ENCODE measurements at places on chromosomes 2 and 18.

GRCh38 chr2:28359222-28360057, 33.2 kb upstream of the FOSL2 start:
- no peak for DNase-seq

DNA sequence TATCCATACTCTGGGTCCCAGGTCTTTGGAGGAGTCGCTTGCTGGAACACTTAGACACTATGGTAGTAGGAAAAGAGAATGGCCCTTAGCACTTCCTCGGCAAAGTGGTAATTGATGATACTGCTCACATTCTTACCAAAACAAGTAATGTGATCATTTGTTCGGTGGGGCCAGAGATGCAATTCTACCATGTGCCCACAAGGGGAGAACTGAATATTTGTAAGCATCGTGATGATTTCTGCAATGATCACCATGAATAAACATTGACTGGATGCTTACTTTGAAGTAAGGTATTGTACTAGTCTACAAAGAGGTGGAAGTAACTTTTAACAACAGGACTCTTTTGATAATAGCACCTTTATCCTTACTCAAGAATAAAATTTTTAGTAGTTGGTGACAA, 109.7 kb downstream of the CD8B2 start:
- DNase-seq: no peak

GRCh38 chr2:136251197-136251884, 133.4 kb upstream of the CXCR4 start:
- DNase-seq: no peak

- no peak for DNase-seq
These were observed 34.2 kb downstream of the NDUFA10 start for GRCh38 chr2:239990966-239991365.

- no peak for DNase-seq
These were observed 239.2 kb downstream of the RPIA start for GRCh38 chr2:88930659-88931058.

DNA sequence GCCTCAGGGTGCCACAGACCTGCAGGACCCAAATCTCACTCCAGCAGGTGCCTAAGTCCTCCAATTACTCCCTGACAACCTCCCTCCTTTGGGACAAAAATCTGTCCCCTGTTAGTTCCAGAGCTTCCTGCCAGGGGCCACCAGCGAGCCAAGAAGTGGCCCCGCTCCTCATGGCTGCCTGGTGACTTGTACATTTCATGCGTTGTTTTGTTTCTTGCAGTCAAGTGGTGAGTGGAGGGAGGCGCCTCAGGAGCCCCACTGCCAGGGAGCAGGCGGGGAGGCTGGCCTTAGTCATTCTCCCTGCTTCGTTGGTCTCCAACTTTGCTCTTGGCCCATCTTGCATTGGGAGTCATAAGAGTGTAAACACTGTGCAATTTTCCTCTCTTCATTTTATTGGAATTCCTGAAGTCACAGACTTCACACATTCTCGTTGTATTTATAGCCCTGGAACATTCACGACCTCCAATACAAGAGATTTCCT, 81.3 kb downstream of the KCNF1 start:
- no peak for DNase-seq

DNA sequence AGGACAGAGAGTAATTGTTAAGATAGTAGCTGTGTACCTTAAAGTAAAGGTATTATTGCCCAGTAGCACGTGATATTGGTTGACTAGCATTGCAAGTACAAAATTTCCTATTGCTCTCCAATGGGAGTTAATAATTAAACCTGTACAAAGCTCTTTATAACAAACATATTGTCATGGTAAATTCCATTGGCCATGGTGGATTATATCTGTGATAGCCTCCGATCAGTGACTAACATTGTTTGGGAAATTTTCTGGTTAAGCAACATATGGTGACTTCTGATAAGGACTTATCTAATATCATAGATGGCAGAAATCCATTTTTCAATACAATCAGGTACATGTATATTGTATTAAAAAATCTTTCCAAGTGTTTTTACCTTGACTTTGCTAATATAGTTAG, 360.8 kb downstream of the DCC start:
- DNase-seq: no peak

GRCh38 chr2:207164006-207164831, 1.5 kb downstream of the KLF7 start:
- peak; percentile 60 for DNase-seq

DNA sequence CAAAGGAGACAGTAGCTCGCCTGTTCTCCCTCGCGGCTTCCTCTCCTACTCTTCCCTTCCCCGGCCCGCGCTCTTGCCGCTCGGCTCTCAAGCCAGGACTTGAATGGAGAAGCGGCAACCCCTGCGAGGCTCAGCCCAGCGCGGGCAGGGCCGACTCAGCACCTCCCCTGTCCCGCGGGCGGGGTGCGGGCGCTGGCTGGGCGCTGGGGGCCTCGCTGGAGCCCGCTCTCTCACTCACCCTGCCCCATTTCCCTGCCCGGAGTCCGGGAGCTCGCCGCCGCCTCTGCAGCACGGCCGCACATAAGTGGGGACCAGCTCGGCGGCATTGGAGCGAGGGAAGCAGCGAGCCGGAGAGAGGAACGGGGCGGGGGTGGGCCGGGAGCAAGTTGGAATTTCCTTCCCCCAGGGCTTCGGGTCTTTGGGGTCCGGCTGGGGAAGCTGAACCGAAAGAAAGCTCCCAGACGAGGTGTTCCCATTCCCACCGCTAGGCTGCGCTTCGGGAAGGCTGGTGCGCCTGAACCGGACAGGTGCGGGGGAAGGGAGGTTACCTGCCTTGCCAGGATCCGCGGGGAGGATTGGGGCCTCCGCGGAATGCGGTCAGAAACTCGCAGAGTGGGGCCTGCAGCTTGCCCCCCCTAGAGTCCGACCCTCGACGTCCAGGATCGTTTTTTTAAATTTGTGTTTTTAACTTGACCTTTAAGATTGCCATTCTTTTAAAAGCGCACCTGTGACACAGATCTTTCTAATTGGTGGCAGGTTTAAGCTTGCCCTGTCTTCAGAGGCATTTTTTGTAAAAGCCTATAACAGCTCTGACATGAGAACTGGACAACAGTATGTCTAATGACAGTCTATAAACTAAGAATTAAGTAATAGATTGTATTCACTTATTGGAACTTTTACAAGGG, at the start of gene COBLL1:
Gene COBLL1 (minus strand): TSS at position 105 of the 905 bp plus-strand sequence. CDS start 627 bp downstream, outside the sequence.
- DNase-seq: peak; percentile 23

DNA sequence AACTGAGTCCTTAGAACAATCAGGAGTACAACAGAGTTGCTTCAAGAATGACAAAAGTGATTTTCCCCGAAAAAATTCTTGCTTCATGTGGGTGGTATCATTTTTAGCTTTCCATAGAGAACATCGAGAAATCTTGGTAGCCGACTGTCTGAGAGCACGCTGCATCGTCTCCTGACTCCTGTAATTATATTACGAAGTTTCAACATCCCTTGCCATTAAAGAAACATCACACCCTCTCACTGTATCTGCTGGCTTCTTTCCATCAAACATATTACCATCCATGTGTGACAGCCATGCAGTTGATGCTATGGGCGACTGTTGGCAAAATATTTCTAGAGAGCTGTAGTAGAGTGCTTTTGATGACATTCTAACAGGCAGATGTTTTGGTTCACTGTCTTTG, 311.2 kb downstream of the CMPK2 start:
- no peak for DNase-seq

DNA sequence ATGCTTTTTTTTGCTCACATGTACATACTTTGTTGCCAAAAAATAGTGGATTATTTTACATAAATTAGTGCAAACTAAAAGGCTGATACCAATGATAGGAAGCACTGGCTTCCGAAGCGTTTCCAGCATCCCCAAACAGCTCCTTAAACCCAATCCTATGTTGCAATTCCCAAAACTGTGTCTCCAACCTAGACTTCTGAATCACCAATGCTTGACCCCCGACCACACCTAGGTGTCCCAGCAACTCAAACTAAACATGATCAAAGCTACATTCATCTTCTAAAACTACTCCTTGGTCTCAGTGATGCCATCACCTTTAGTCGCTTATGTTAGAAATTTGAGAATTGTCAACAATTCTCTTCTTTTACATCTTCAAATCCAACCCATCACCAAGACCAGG, 13.4 kb downstream of the ATP8B1 start:
- no peak for DNase-seq

- peak; percentile 2 for DNase-seq
These were observed 46.5 kb downstream of the RNF144A start for GRCh38 chr2:6963727-6964126.

DNA sequence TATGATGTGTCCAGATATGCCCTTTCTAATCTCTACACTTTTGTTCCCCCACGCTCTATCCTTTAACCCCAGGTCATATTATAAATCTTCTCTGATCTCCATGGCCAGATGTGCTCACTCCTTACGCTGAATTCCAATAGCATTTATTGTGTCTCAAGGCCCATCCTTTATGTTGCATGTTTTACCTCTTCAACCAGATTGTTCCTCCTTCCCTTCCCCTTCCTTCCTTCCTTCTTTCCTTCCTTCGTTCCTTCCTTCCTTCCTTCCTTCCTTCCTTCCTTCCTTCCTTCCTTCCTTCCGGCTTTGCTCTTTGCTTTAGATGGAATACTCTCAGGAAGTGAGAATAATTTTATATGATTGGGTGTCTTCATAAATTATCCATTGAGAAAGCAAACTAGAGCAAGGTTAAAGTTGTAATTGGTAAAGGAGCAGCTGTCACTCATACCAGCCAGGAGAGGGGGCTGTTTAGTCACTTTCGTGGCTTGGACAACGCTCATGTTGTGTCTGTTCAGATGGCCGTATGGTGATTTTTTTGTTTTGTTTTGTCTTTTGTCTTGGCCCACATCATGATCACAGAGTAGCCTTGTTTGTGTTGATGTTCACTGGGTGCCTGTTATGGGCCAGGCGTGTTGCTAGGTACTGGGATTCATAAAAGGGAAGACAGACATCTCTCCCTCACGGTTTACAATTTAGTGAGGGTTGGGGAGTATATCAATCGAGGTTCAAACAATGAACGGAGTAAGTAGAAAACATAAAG, 68.0 kb downstream of the DAW1 start:
- peak; percentile 45 for DNase-seq

- DNase-seq: no peak
These were observed 9.1 kb upstream of the DAW1 start for GRCh38 chr2:227862227-227862740.

DNA sequence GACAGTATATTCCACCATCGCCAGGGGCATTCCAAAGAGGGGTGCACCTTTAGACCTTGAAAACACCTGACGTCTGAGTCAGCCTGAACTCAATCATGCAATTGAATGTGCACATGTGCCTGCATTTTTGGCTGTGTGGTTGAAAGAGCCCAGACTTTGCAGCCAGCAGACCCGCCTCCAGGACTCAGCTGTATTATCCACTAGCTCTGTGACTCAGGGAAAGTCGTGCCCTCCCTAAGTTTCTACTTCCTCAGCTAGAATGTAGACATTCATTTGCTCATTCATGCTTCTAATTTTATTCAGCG, 94.2 kb downstream of the LRRC30 start:
- DNase-seq: no peak

GRCh38 chr18:22981274-22982133, 48.4 kb downstream of the RBBP8 start:
- DNase-seq: no peak

Measured in dorsolateral prefrontal cortex (tissue), 122 donors.